ENCODE measurements at places on chromosomes 12 and 14. TPM values are rescaled to one million over a fixed set of nuclear protein-coding genes. Genes with fewer than 3 reads are reported as not detected.

DNA sequence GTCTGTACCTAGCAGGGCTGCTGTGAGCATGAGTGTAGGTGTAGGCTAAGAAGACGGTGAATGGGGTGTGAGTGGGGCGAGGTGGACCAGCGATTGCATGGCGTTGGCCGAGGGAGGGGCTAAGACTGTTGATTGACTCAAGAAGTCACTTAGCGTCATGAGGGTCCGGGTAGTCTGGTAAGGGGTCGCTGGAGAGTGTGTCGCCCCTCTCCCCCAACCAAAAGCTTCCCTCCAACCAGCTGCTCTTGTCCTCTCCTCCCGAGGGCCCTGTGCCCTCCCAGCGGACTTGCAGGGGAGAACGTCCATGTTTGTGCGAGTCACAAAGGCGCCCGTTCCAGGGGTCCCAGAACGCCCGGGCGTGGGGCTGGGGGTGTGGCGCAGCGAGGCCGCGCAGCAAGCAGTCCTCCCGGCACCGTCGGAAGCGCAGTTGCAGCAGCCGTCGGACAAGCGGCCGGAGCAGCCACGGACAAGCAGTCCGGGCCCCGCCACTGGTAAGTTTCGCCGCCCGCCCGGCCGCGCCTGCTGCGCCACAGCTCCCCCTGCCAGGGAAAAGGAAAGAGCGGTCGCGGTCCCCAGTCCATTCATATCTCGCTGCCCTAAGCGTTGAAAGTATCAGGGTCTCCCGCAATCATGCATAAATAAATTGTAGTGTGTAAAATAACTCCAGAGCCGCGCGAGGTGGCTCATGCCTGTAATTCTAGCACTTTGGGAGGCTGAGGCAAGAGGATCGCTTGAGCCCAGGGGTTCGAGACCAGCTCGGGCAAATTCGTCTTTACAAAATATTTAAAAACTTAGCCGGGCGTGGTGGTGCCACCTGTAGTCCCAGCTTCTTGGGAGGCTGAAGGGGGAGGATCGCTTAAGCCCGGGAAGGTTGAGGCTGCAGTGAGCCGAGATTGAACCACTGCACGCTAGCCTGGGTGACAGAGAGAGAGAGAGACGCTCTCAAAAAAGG lies at the start of gene CCDC63:
TSS of gene CCDC63 (plus strand) at position 373 of the 952 bp plus-strand sequence. CDS start 5,968 bp downstream, outside the sequence.
- H3K27ac ChIP-seq = no peak within 1 kb of the TSS
- no peak within 1 kb of the TSS for H3K4me3 ChIP-seq
- no peaks in the 10 kb centered on the region for H3K36me3 ChIP-seq
- H3K4me1 ChIP-seq = 0 out of 2 replicates have a peak, but pooled peaks cover 10% of the 10 kb centered on the region
- DNase-seq = no peak
- peaks cover 41% of the 10 kb centered on the region for H3K27me3 ChIP-seq

GRCh38 chr12:92493816-92494215 lies 209.0 kb upstream of the PLEKHG7 start:
- no peak for DNase-seq
- H3K4me1 ChIP-seq = no peaks in the 10 kb centered on the region
- H3K36me3 ChIP-seq = no peaks in the 10 kb centered on the region
- no peak overlapping the region for H3K27ac ChIP-seq
- H3K4me3 ChIP-seq = no peak overlapping the region
- peaks cover 1% of the 10 kb centered on the region for H3K27me3 ChIP-seq

GRCh38 chr12:19988459-19988873 lies 379.9 kb upstream of the PDE3A start:
- no peak overlapping the region for H3K27ac ChIP-seq
- H3K4me3 ChIP-seq = no peak overlapping the region
- H3K4me1 ChIP-seq = no peaks in the 10 kb centered on the region
- H3K27me3 ChIP-seq = 0 out of 2 replicates have a peak, but pooled peaks cover 2% of the 10 kb centered on the region

DNA sequence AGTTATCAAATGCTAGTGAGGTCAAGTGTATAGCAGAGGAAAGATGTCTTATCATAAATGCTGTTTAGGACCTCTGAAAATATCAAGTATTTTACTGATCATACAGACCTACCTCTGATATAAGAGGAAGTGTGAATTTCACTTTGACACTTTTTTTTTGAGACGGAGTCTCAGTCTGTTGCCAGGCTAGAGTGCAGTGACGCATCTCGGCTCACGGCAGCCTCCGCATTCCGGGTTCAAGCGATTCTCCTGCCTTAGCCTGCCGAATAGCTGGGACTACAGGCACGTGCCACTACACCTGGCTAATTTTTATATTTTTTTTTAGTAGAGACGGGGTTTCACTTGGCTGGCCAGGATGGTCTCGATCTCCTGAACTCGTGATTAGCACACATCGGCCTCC lies 55.1 kb upstream of the PIK3C2G start:
- H3K27ac ChIP-seq = no peak overlapping the region
- no peak for DNase-seq
- no peaks in the 10 kb centered on the region for H3K4me1 ChIP-seq
- H3K27me3 ChIP-seq = peaks cover 6% of the 10 kb centered on the region

DNA sequence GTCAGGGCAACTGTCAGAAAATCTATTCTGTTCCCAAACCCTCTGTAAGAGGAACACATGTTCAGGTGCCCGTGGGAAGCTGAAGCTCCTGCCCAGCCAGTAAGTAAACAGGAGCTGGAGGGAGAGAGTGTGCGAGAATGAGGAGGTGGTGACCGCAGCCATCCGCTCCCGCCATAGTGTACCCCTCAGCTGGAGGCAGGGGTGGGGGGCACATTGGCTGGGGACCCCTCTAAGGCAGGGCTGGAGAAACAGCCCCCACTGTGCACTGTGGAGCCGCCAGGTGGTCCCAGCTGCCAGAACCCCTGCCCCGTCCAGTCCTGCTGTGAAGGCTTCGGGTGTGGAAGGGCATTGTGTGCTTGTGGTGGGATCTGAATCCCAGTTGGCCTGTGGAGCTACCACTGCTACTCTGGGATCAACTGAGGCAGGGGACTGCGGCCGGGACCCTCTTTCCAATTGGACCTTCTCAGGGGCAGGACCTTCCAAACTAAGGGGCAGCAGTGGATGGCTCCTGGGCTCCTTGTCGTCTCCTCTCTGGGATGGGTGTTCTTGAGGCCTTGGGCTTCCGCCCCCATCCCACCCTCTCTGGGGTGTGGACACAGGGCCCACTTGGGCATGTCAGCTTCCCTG lies 59.6 kb downstream of the TSPAN9 start:
- H3K27ac ChIP-seq = no peak overlapping the region
- no peak for DNase-seq
- no peak overlapping the region for H3K4me3 ChIP-seq
- no peaks in the 10 kb centered on the region for H3K36me3 ChIP-seq

- H3K27me3 ChIP-seq = no peaks in the 10 kb centered on the region
- 0 out of 2 replicates have a peak, but pooled peaks cover 6% of the 10 kb centered on the region for H3K36me3 ChIP-seq
- peak overlapping the region; percentile 30 for H3K27ac ChIP-seq
Observed at GRCh38 chr14:69662636-69663299, 51.4 kb downstream of the SUSD6 start.

GRCh38 chr12:57898308-57898970 lies 42.9 kb upstream of the ATP23 start:
- H3K4me1 ChIP-seq = peaks cover 71% of the 10 kb centered on the region
- no peak for DNase-seq
- no peaks in the 10 kb centered on the region for H3K36me3 ChIP-seq
- peak overlapping the region; percentile 31 for H3K27ac ChIP-seq
- no peaks in the 10 kb centered on the region for H3K27me3 ChIP-seq

DNA sequence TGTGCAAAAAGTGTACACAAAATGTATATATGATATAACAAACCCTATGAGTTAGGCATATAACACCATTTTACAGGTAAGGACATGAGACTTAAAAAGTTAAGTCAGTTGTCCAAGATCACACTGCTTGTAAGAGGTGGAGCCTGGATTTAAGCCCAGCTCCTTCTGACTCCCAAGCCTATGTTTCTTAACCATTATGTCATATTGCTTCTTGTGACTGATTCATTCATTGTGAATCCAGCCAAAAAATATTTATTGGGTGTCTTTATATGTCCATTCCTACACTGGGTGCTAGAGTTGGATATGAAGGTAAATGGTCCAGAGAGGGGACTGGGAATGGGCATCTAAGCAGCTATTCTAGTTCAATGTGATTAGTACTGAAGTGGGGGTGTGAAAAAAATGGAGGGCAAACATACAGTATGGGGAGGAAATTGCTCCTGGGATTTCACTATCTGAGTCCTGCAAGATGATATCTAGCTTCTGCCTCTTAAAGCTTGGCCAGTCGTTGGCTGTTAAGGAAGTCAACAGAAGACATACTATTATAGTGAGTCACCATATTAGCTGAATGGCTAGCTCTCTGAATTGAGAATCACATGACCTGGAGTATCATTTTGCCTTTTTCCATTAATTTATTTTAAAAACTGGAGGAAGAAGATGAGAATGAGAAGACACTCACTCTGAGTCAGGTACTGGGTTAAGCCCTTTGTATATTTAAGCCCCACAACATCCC lies 28.8 kb downstream of the PAX9 start:
- peak; percentile 21 for DNase-seq
- H3K4me3 ChIP-seq = no peak overlapping the region
- H3K4me1 ChIP-seq = peaks cover 6% of the 10 kb centered on the region
- no peaks in the 10 kb centered on the region for H3K27me3 ChIP-seq
- no peaks in the 10 kb centered on the region for H3K36me3 ChIP-seq

DNA sequence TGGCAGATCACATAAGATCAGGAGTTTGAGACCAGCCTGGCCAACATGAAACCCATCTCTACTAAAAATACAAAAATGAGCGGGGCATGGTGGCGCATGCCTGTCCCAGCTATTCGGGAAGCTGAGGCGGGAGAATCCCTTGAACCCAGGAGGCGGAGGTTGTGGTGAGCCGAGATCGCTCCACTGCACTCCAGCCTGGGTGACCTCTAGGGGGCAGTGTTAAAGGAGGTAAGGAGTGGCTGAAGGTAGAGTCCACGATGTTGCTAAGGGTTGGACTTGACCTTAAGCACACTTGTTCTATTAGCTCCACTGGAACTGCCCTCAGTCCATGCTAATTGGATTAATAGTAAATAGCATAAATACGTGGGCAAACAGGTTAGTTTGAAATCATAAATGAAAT lies 62.4 kb upstream of the PSMC1 start:
- no peak overlapping the region for H3K27ac ChIP-seq
- peaks cover 5% of the 10 kb centered on the region for H3K36me3 ChIP-seq
- DNase-seq = no peak
- H3K27me3 ChIP-seq = peaks cover 23% of the 10 kb centered on the region

DNA sequence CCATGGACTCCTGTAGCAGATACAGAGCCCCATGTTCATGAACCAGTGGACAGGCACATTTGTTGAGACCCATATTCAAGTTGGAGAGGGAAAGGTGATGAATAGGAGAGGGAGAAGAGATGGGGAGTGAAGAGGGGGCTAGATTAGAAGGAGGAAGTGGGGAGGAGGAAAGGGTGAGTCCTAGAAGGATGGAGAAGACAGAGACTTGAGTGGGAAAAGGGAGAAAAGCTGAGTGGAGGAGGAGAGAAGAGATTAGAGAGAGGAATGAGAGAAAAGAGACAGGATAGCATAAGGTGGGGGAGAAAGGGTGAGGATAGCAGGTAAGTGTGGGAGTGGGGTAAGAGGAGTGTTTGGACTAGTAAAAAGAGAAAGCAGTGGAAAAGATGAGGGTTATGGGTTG lies 4.9 kb upstream of the ASIC1 start:
- peaks cover 35% of the 10 kb centered on the region for H3K27me3 ChIP-seq
- DNase-seq = no peak
- no peak overlapping the region for H3K27ac ChIP-seq
- no peak overlapping the region for H3K4me3 ChIP-seq

- H3K4me1 ChIP-seq = no peaks in the 10 kb centered on the region
- no peaks in the 10 kb centered on the region for H3K36me3 ChIP-seq
- no peak for DNase-seq
Observed at GRCh38 chr14:42437809-42438208, 831.1 kb downstream of the LRFN5 start.

- H3K4me3 ChIP-seq = peak overlapping the region; percentile 87
- peak overlapping the region; percentile 64 for H3K27ac ChIP-seq
- peaks cover 15% of the 10 kb centered on the region for H3K36me3 ChIP-seq
- peaks cover 7% of the 10 kb centered on the region for H3K4me1 ChIP-seq
- no peak for DNase-seq
Observed at GRCh38 chr12:131928080-131928710, 881 bp upstream of the PUS1 start.

DNA sequence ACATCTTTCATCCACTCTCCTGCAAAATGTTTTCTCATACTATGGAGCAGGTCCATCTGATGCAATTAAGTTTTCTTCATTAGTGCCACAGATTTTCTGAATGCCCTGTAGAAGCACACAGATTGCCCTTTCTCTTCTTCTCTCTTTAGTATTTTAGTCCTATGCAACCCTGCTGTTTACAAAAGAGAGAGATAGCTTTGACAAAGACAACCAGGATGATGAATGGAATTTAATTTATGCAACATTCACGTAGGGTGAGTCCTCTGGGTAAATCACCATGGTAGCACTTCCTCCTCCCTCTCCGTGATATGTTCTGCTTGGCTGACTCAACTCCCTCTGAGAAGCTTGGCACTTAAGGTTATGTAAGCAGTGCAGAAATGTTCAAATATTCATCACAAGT lies 400.9 kb upstream of the PDE3A start:
- H3K27ac ChIP-seq = no peak overlapping the region
- H3K4me3 ChIP-seq = no peak overlapping the region
- no peaks in the 10 kb centered on the region for H3K27me3 ChIP-seq
- no peaks in the 10 kb centered on the region for H3K36me3 ChIP-seq

- no peak for DNase-seq
- no peak overlapping the region for H3K4me3 ChIP-seq
- H3K36me3 ChIP-seq = no peaks in the 10 kb centered on the region
Observed at GRCh38 chr12:90151491-90152015, 442.9 kb upstream of the ATP2B1 start.

Gene BRI3BP
- total RNA-seq = 6.3 TPM

Gene FCF1
- total RNA-seq = 67.5 TPM

Gene FIGNL2
- not detected for total RNA-seq

Gene GDF3
- total RNA-seq = not detected

Gene BHLHE41
- total RNA-seq = 12.8 TPM

Gene IL22
- total RNA-seq = not detected

Measured in HFFc6 (cell line).